ENCODE measurements at places on chromosomes 1 and 21. TPM values are rescaled to one million over a fixed set of nuclear protein-coding genes. Genes with fewer than 3 reads are reported as not detected.
A peak's percentile ranks its signal among the peaks of the same experiment; 100 is the strongest.

DNA sequence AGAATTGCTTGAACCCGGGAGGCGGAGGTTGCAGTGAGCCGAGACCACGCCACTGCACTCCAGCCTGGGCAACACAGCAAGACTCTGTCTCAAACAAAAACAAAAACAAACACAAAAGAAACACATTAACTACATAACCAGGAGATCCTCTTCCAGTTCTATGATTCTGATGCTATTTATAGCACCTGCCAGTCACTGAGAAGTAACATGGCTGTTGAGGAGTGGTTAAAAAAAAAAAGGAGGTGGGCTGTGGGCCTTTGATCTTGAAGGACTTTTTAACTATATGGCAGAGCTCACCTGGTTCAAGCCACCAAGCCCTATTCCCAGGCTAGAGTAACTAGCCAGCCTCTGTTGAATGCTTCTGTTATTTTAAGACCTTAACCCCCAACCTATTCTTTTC, 148.8 kb downstream of the ZBTB18 start:
- no peak overlapping the region for H3K27ac ChIP-seq
- H3K36me3 ChIP-seq: no peaks in the 10 kb centered on the region
- no peak overlapping the region for H3K4me3 ChIP-seq
- no peak for DNase-seq
- no peaks in the 10 kb centered on the region for H3K4me1 ChIP-seq

- H3K27ac ChIP-seq: peak overlapping the region; percentile 41
- peak; percentile 79 for DNase-seq
- peaks cover 23% of the 10 kb centered on the region for H3K4me1 ChIP-seq
- no peaks in the 10 kb centered on the region for H3K27me3 ChIP-seq
- no peak overlapping the region for H3K4me3 ChIP-seq
These were observed 3.0 kb downstream of the VAMP4 start for GRCh38 chr1:171738911-171739310.

MTMR11 gene
- 5.6 TPM for total RNA-seq

DNA sequence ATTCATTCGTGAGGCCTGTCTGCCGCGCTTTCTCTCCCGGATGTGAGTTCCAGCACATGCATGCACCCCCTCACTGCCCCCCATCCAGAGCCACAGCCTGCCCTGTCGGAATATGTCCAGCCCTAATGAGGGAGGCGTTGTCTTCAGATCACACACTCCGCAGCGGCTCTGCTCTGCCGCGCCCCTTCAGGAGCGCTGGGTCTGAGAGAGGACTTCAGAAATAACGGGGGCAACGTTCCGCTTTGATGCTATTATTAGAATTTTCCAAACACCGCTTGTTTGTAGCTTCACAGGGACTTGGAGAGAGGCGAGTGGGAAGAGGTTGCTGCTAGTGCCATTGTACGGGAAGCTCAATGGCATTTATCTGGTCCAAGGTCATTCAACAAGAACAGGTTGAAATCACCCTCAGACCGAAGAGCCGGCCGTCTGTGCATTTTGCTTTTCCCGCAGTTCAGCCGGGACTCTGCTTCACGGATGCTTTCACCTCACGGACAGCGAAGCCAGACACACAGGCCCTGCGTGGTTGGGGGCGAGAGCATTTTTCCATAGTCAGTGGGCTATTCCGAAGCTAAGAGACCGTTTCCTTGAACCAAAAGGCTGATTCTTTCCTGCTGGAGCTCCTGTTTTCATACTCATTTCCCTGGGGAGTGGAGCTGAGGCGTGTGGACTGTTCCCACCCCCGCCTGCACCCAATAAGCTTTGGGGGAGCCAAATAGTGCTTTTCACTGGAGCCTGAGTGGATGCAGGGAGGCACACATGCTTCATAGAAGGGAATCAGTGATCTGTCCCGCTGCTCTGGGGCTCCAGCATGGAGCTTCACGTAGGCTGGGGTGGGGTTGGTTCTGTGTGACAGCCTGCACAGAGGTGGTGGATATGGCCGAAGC, 69.7 kb downstream of the GALNT2 start:
- peak; percentile 44 for DNase-seq
- peaks cover 83% of the 10 kb centered on the region for H3K4me1 ChIP-seq
- H3K27me3 ChIP-seq: no peaks in the 10 kb centered on the region
- H3K4me3 ChIP-seq: no peak overlapping the region
- H3K36me3 ChIP-seq: no peaks in the 10 kb centered on the region
- H3K27ac ChIP-seq: peak overlapping the region; percentile 38

GRCh38 chr21:42248241-42248640, 29.3 kb downstream of the ABCG1 start:
- H3K27ac ChIP-seq: no peak overlapping the region
- no peak for DNase-seq
- H3K27me3 ChIP-seq: no peaks in the 10 kb centered on the region
- H3K36me3 ChIP-seq: no peaks in the 10 kb centered on the region
- no peaks in the 10 kb centered on the region for H3K4me1 ChIP-seq

GRCh38 chr1:112840631-112841624, 115.1 kb downstream of the SLC16A1 start:
- no peak for DNase-seq
- H3K27me3 ChIP-seq: peaks cover 10% of the 10 kb centered on the region
- H3K27ac ChIP-seq: no peak overlapping the region
- H3K36me3 ChIP-seq: no peaks in the 10 kb centered on the region
- H3K4me1 ChIP-seq: no peaks in the 10 kb centered on the region

DNA sequence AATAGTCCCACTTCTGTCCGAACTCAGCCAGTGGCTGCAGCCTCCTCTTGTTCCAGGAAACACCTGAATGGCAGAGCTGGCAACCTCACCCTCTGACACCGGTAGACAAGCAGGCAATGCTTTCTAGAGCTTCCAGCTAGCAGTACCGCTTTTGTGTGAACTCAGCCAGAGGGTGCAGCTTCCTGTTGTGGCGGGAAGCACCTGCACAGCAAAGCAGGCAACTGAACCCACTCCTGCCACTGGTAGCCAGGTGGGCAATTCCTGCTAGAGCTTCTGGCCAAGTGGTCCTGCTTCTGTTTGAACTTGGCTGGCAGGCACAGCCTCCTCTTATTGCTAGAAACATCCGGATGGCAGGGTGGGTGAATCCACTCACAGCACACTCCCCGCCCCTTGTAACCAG, 40.1 kb upstream of the TMPRSS15 start:
- H3K4me1 ChIP-seq: peaks cover 3% of the 10 kb centered on the region
- H3K36me3 ChIP-seq: no peaks in the 10 kb centered on the region
- H3K4me3 ChIP-seq: no peak overlapping the region
- H3K27me3 ChIP-seq: no peaks in the 10 kb centered on the region
- H3K27ac ChIP-seq: no peak overlapping the region

DNA sequence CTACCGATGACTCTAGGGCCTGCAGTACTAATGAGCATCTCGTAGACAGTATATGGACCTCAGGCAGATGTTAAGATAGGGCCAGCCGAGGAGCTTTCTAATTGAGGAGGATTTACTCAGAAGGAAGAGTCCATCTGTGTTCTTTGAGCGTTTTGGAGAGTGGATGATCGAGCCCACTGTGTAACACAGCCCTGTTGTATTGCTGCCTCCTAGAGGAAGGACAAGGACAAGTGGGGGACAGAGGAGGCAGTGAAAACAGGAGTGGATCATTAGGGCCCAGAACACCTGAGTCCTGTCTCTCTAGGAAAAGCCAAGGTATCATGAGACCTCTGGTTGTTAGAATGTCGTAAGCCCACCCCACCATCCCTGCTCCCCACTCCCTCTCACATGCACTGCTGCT, 62.9 kb downstream of the TBX19 start:
- H3K4me3 ChIP-seq: no peak overlapping the region
- peak; percentile 30 for DNase-seq
- no peak overlapping the region for H3K27ac ChIP-seq
- no peaks in the 10 kb centered on the region for H3K27me3 ChIP-seq
- no peaks in the 10 kb centered on the region for H3K4me1 ChIP-seq

RGS13 gene
- total RNA-seq: not detected

CD1D gene
- total RNA-seq: 0.79 TPM

OPTC gene
- total RNA-seq: not detected

Data from A673 (cell line).